Spinal cord (tissue), 10 donors: ENCODE measurements at places on chromosomes 16 and 17. TPM values are rescaled to one million over a fixed set of nuclear protein-coding genes. Genes with fewer than 3 reads are reported as not detected.

The NPIPB13 gene
- total RNA-seq, result 3.0 TPM

- no peak overlapping the region for H3K27ac ChIP-seq
- peaks cover 14% of the 10 kb centered on the region for H3K27me3 ChIP-seq
- no peaks in the 10 kb centered on the region for H3K4me1 ChIP-seq
- no peak overlapping the region for H3K4me3 ChIP-seq
- no peaks in the 10 kb centered on the region for H3K36me3 ChIP-seq
Measured at GRCh38 chr17:74659889-74660288, 36.4 kb upstream of the CD300E start.

- H3K27ac ChIP-seq, result no peak overlapping the region
- DNase-seq, result peak; percentile 22
- H3K4me3 ChIP-seq, result no peak overlapping the region
- H3K4me1 ChIP-seq, result no peaks in the 10 kb centered on the region
- no peaks in the 10 kb centered on the region for H3K27me3 ChIP-seq
Measured at GRCh38 chr16:74309789-74310781, 13.5 kb downstream of the PSMD7 start.

GRCh38 chr16:56068816-56069215, 122.5 kb upstream of the GNAO1 start:
- no peak for DNase-seq
- no peak overlapping the region for H3K4me3 ChIP-seq
- no peaks in the 10 kb centered on the region for H3K27me3 ChIP-seq
- H3K4me1 ChIP-seq, result no peaks in the 10 kb centered on the region

The PSMC5 gene
- 37.4 TPM for total RNA-seq

The MRPL10 gene
- 10.6 TPM for total RNA-seq
